ENCODE measurements at places on chromosomes 5 and 9.

DNA sequence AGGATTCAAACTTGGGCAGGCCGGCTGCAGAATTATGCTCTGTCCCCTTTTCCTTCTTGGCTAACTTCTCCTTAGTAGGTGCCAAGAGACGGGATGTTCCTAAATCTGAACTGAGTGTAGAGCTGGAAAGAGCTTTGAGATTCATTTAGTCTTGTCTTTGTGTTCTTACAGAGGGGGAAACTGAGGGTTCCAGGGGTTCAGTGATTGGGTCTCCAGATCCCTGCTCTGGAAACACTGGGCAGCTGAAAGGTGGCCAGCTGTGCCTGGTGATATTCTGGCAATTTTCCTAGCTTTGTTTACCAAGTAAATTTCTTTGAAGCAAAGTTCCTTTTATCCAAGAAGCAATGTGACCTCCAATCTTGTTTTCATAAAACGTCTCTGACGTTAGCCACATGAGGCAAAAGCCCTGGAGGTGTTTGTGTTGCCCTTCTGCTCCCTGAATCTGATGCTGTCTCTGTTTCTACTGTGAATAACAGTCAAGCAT lies 288.7 kb downstream of the ZSWIM6 start:
- no peak for DNase-seq

DNA sequence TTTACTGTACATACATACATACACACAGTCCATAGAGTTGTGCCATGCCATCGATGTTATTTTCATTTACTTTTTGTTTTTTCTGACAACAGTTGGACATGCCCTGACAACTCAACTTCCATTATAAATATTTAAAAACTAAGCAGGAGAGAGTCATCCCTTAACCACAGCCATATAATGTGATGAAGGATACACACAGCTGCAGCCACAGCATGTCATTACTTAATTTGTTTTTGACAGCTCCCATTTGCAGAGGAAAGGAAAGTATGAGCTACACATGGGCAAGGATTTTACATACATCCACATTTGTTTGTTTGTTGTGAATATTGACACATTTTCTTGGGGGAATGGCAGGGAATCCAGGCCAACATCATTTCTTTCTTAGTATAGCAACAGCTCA lies 91.5 kb upstream of the TUT7 start:
- no peak for DNase-seq

DNA sequence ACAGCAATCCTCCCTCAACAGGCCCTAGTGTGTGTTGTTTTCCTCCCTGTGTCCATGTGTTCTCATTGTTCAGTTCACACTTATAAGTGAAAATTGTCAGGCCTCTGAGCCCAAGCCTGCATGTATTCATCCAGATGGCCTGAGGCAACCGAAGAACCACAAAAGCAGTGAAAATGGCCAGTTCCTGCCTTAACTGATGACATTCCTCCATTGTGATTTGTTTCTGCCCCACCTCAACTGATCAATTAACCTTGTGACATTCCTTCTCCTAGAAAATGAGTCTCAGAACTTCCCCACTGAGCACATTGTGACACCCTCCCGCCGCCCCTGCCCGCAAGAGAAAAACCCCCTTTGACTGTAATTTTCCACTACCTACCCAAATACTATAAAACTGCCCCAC lies 17.4 kb upstream of the TRPC7 start:
- DNase-seq, result no peak

DNA sequence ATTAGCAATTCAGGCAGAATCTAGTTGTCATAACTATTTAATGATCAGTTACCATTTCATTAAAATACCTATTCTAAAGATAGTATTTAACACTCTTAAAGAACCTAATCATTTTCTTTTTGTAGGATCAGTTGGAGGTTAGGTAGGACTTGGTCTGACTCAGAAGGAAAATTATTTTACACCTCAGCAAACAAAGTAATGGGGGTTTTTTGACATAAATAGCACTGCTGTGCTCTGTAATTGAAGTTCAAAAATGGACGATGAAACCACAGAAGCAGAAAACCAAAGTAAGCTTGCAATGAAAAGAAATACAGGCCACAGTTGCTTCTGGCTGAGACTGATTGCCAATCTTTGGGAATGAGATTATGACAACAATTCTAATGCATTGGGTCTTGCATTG lies 187.0 kb upstream of the TRPM3 start:
- no peak for DNase-seq
